ENCODE measurements at places on chromosomes 13 and 19. TPM values are rescaled to one million over a fixed set of nuclear protein-coding genes. Genes with fewer than 3 reads are reported as not detected.

PSG1 gene
- total RNA-seq, result not detected

ZGLP1 gene
- total RNA-seq, result 1.2 TPM

CRYL1 gene
- 17.6 TPM for total RNA-seq

KLK4 gene
- total RNA-seq, result not detected

ZNF69 gene
- total RNA-seq, result 9.8 TPM

ZNF221 gene
- 8.8 TPM for total RNA-seq
